T follicular helper cell (primary cell): ENCODE measurements at places on chromosomes 1 and 21.

GRCh38 chr1:28877132-28877781 is 37.1 kb upstream of the EPB41 start:
- peak; percentile 62 for DNase-seq

GRCh38 chr1:54335755-54336108 is 70.5 kb downstream of the SSBP3 start:
- DNase-seq: no peak

DNA sequence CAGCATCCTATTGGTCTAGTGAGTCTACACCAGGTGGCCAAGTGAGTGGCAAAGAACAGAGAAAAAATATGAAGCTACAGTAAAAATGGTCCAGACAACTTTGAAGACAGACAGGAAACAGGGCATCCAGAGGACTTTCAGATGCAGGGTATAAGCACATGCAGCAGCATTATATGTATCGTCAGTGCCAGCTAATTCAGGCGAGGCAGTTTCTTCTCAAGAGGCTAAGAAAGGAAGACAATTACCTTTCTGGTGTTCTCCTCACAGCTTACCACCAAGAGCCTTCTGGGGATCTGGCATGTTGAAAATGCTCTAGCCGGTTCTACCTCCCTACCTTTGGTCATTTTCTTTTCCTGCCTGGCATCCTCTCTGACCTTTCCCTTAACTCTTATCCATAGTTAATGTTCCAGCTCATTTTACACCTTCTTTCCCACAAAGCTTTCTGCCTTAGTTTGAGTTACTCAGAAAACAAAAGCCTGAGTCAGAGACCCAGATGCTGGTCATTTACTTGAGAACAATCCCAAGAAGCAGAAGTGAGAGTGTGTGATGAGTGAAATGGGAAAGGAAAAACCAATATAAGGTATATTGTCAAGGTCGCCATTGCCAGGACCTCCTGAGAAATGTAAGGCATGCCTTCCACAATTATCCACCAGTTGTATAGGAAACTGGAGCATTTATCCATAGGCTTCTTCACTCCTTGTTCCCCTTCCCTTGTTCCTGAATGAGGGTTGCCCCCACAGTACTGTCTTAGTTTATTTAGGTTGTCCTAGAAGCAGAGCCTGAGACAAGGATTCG is 444.1 kb downstream of the PLPP3 start:
- DNase-seq: no peak

DNA sequence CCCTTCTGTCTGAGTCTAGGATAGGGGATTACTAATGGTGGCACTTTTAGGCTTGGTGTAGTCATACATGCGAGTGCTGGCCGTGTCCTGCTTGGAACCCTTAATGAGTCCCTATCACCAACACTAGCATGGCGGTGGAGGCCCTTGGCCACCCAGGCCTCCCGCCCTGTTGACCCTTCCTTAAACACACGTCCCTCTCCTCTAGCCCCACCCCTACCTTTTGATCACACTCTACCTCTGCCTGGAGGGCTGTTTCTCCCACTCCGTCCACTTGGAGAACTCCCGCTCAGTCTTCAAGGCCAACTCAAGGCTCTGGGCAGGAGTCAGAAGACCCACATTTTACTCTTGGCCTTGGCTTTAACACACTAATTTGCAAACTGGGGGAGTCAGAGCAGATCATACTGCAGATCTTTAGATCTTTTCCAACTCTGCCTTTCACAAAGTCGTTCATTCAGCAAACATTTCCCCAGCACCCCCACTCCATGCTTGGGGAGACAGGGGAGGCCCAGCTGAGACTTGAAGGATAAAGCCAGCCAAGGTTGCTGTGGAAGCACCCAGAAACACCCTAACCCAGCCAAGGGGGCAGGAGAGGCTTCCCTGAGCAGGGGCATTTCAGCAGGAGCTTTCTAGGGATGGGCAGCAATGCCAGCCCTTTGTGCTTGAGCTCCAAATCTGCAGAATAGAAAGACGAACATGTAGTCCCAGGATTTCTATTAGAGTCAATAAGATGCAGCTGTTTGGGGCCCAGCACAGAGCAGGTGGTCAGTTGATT is 1.9 kb downstream of the PODN start:
- no peak for DNase-seq

DNA sequence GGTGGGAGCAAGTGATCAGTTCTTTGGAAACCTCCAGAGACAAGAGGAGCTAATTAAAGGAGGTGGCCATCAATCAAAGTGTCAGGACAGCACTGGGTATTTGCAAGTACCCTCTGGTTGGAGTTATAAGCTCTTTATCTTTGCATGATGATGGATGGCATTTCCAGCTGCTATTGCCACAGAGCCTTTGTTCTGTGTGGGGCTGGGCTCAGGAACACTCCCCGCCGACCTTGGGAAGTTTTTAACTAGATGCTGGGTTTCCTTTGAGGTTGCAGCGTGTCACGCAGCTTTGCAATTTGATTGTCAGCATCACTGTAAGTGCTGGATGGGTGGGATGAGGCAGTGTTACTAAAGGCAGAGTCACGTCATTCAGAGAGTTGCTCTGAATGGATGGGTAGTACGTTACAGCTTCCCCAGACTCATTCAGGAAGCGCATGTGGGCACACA is 68.9 kb downstream of the CNIH3 start:
- no peak for DNase-seq

DNA sequence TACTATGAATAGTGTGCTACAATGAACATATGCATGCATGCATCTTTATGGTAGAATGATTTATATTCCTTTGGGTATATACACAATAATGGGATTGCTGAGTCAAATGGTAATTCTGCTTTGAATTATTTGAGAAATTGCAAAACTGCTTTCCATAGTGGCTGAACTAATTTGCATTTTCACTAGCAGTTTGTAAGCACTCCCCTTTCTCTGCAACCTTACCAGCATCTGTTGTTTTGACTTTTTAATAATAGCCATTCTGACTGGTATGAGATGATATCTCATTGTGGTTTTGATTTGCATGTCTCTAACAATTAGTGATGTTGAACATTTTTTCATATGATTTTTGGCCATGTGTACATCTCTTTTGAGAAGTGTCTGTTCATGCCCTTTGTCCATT is 24.0 kb upstream of the DIRAS3 start:
- no peak for DNase-seq

DNA sequence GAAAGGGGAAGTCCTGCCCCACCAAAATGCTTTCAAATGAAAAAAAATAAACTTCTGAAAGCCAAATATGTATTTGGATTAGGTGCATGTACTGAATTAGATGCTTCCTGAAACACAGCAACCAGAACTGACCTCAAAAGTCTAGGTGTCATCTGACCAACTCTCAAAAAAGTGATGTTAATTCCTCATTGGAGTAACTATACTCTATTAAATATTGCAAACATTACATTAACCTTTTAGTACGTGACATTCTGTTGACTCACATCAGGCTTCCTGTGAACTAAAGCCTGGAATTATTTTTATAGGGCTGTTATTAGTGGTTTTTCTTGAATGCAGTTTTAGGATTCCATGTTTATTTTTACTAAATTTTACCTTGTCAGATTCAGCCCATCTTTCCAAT is 73.5 kb downstream of the ASTN1 start:
- no peak for DNase-seq

DNA sequence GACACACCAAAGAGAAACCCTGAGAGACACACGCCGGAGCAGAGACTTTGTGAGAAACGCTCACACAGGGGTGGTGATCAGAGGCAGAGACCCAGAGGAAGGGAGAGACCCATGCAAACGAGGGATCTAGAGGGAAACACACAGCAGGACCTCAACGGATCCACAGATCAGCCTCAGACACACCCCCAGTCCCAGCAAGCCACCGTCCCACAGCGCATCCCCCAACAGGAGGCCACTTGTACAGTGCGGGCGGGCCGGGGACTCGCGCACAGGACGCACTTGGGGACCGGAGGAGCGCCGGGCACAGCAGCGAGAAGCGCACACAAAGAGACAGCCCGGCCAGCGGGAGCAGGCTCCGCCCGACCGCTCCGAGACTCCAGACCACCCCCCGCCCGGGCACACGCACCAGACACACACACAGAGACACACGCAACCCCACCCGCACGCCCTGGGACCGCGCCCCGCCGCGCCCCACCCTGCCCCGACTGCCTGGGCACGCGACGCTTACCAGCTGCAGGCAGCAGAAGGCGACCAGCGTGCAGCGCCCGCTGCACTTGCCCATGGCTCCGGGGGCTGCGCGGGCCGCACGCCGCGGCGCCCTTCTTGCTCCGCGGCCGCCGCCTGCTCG is 587 bp downstream of the NKAIN1 start:
- no peak for DNase-seq

GRCh38 chr1:92327794-92328193 is 28.9 kb downstream of the RPAP2 start:
- no peak for DNase-seq

GRCh38 chr1:111372336-111372965 is 55.1 kb downstream of the OVGP1 start:
- DNase-seq: no peak
